ENCODE measurements at places on chromosomes 1 and 21. TPM values are rescaled to one million over a fixed set of nuclear protein-coding genes. Genes with fewer than 3 reads are reported as not detected.

Gene PCSK9
- 75.1 TPM for total RNA-seq

Gene KRTAP19-3
- not detected for total RNA-seq

Gene APCS
- not detected for total RNA-seq

Gene C1orf185
- total RNA-seq, result not detected

Gene RAB3B
- 30.6 TPM for total RNA-seq

Gene ANKRD65
- 3.1 TPM for total RNA-seq

Gene SLC26A9
- not detected for total RNA-seq

Gene SPRR2E
- not detected for total RNA-seq

Gene LAMTOR2
- total RNA-seq, result 55.0 TPM

Gene FALEC
- not detected for total RNA-seq

Gene DPT
- total RNA-seq, result not detected

Gene CD34
- 0.35 TPM for total RNA-seq

Gene GNG4
- total RNA-seq, result 32.2 TPM

Gene VHLL
- not detected for total RNA-seq

Gene AQP10
- total RNA-seq, result not detected

Gene TMEM63A
- total RNA-seq, result 75.7 TPM

Gene FCRL5
- total RNA-seq, result 1.1 TPM

Gene ALPL
- total RNA-seq, result 84.8 TPM

Gene CAMK2N1
- total RNA-seq, result 1.2 TPM

Gene LIN28A
- 1,267 TPM for total RNA-seq

Data from H9 (cell line).